ENCODE measurements at places on chromosomes 12 and 14.
A peak's percentile ranks its signal among the peaks of the same experiment; 100 is the strongest.

DNA sequence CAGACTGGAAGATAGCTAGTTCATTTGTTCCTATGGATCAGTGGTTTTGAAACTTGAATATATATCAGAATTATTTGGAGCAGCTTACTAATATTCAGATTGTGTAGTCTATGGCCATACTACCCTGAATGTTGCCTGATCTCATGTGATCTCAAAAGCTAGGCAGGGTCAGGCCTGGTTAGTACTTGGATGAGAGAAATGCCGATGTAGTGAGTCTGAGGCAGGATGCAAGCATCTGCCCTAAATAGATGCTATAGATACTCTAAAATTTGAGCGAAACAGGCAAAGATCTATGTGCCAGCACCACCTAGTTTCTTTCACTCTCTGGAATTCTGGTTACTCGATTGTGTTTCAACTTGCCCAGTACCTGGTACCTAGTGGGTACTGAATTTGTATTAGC lies 40.9 kb downstream of the FRMD6 start:
- no peak for DNase-seq

DNA sequence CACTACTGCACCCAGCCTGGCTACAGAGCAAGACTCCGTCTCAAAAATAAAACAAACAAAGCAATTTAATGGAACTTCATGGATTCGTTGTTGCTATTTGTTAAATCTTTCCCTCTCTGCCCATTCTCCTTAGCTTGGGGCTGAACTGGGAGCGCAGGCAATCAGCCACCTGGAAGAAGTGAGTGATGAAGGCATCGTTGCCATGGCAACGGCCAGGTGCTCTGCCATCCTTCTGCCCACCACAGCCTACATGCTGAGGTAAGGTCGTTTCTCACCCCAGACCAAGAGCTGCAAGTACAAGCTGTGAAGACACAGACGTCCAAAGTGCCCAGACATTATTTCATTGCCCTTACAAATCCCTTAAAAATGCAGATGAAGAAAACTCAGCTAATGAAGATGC lies 19.1 kb downstream of the AMDHD1 start:
- no peak for DNase-seq

DNA sequence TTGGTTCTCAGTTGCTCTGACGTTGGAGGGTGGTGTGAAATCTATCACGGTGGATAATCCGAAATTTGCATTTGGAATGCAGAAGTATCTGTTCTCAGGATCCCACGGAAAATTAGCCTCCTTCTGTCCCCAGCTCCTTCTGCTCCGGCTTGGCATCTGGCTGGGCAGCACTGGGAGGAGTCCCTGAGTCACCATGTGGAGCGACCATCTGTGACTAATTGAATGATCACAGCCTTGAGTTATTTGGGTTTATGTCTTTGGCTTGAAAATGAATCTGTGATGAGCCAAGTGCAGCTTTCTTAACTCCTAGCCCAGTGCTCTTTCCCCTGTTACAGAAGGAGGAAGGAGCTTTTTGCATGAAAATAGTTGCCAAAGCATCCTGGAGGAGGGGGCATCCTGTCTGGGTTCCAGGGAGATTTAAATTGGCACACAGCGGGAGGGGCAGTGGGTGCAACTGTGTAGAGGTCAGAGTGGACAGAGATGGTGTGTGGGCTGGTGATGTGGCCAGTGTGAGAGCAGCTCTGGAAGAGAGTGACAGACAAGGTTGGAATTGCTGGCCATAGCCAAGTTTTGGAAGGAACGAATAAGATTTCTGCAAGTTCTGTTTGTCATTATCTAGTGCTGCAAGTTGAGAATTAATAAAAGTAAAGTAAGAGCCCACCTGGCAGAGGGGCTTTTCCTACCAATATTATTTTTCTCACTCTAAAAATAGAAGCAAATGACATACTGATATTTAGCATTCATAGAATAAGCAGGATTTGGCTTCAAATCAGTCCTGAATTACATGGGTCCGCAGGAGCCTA lies 74.4 kb downstream of the SLC24A4 start:
- DNase-seq: no peak

DNA sequence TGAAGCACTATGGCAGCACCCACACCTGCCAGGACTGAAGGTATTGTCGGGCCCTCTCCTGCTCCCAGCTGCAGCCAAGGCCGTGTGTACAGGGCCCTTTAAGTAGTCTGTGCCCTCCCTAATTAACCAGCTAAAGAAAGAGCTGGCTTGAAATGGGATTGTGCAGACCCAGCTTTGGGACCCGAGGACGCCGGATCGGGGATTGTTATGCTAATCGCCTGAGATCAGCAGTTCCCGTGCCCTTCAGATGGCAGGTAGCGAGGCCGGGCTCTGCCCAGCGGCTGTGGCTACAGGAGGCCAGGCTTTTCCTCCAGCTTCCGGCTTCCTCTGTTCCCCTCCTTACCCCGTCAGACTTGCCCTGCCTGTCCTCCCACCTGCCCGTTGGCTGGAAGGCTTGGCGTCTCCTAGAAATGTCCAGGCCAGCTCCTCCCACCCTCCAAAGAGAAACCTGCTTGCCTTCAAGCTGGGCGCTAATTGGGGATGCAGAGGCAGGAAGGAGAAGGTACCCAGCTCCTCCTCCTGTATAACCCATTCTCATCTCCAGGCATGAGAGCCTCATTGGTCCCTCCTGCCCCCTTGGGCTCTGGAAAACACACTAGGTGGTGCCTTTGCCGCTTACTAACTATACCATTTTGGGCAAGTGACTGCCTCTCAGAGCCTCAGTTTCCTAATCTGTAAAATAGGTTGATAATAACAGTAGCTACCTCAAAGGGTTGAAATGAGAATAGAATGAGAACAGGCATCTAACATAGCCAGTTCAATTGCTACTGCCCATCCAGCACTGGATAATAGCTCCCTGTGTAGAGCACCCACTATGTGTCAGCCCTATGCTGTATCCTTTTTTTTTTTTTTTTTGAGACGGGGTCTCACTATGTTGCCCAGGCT lies 25.8 kb upstream of the MSI1 start:
- peak; percentile 15 for DNase-seq

- no peak for DNase-seq
Measured at GRCh38 chr12:28622406-28622805, 432.1 kb downstream of the CCDC91 start.

GRCh38 chr14:62084020-62084419 lies 321.8 kb downstream of the SNAPC1 start:
- no peak for DNase-seq

- no peak for DNase-seq
Measured at GRCh38 chr12:32312049-32312670, 87.2 kb upstream of the FGD4 start.

DNA sequence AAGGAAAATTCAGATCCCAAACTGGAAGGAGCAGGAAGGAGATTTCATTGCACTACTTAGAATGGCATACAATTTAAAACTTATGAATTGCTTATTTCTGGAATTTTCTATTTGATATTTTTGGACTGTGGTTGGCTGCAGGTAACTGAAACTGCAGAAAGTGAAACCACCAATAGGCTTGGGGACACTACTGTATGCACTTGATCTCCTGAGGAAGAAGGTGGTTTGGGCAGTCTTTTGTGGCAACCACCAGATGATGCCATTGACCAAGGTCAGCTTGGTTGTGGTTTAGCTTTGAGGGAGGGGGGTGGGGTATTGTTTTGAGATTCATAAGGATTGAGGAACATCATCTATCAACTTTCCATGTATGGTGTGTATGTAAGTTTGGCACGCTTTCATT lies 209.5 kb upstream of the STXBP6 start:
- no peak for DNase-seq

DNA sequence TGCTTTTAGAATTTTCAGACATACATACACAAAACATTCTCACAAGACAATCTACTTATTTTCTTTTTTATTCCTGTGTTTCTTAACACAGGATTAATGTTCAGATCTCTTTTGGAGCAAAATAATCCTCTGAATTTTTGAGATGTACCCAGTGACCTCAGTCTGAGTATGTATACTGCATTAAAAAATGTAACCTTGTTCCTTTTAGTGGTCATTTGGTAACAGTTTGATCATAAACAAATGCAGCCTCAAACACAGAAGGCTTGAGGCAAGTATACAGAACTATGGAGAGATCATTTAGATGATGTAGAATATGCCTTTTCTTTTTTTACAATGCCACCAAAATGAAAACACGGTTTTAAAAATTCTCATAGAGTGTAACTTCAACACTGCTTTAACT lies 9.7 kb downstream of the HIF1A start:
- DNase-seq: no peak

DNA sequence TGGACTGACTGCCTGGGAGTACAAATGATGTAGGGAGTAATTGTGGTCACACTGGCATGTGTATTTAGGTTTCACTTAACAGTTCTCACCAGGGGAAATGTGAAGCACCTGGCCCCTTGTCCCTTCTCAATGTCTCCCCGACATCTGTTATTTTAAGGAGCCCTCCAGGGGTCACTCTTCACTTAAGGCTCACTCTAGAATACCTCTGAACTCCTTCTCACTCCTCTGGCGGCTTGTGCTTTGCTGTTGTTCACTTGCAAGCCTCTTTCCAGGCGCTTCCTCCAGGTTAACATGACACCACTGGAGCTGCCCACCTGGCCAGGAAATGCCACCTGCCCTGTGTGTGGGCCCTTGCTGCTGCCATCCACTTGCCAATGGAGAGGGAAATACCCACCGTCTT lies 56.5 kb upstream of the GZMB start:
- no peak for DNase-seq

DNA sequence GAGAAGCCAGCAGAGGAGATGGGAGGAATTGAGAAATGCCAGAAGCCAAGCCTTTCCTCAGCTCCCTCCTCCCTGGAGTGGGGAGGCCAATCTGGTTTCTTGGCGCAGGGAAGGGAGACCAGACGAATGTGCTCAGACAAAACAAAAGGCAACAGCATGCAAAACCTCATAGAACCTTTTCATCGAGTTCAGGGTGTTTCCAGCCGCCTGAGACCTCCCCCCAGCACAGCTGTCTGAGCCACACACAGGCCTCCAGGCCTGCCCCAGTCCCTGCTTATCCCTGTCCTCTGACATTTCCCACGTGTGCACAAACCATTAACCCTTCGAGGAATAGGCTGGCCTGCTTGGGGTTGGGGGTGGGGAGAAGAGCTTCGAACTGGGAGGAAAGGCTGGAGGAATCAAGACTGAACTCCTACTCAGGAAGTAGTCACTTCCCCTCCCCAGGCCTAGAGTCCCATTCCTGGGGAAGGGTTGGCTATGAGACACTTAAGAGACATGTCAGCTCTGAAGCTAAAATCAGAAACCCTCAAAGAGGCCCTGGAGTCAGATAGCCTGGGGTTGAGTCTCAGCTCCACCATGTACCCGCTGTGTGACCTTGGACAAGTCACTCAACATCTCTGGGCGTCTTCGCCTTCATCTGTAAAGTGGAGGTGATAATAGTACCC lies 10.7 kb downstream of the TBX3 start:
- no peak for DNase-seq

DNA sequence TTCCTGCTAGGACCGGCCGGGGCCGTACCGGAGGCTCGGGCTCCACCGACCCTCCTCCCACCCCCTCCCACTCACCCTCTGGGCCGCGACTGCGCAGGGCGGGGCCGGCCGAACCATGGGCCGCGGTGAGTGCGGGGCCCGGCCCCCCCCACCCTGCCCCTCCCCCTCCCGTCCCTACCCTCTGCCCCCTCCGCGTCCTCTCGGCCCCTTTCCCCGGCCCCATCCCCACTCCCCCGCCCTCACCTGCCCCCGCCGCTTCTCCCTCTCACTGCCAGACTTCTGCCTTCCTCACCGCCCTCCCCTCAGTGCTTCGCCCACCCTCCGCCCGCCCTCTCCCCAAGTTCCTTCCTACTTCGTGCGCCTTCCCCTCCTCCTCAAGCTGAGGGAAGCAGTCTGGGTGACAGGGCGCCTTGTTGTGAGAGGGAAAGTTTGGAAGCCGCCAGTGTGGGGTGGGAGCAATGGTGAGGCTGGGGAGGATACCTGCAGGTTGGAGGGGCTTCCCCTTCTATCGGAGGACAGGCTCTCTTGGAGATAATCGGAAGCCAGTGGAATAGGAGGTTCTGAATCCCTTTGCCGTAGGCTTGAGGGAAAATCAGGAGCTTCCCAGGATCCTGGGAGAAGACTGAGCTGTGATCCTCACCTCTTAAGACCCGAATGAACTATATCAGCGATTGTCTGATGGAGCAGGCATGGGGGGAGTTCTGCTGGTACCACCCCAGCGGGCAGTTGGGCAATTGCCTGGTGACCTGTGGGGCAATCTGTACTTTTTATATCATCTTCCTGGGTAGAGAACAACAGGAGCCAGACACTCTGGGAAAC lies 472 bp downstream of the MBD6 start:
- peak; percentile 93 for DNase-seq

DNA sequence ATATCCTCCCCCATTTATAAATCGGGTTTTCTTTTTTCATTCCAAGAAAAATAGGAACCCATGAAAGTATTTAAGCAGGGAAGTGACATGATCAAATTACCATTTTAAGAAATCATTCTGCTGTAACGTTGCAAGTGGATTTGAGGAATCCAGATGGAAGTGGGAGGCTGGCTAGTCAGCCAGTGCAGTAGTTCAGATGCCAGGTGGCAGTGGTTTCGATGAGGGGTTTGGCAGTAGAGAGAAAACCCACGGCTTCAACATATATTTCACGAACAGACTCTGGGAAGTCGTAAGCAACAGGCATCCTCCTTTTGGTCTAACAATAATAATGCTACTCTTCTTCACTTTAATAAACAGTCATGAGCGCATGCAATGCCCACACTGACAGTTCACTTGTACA lies 25.0 kb downstream of the PDZRN4 start:
- DNase-seq: no peak

GRCh38 chr14:69260190-69260860 lies 367 bp downstream of the GALNT16 start:
- DNase-seq: no peak

DNA sequence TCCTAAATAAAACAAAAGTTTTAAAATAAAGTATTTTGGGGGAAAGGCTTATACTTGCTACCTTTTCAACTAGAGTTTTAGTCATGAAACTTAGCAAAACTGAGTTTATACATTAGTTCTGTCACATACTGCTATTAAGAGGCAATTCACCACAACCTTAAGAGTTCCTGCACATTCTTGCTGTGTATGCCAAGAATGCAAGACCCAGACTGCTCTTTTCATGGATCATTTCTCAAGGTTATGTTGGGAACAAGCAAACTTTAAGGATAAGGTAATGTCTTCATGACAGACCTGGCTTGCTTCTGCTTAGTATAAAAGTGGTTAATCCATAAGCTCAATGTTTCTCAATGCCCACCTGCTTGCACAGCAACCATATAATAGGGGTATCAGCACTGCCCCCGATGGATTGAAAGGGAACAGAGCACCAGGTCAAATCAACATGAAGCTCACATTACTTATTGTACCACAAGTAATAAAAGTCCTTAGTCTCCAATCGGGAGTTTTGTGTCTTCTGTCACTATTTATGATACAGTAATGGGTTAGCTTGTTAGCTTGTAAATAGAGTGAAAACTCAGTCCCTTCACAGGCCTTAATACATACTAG lies 67.6 kb downstream of the KIF21A start:
- DNase-seq: no peak

DNA sequence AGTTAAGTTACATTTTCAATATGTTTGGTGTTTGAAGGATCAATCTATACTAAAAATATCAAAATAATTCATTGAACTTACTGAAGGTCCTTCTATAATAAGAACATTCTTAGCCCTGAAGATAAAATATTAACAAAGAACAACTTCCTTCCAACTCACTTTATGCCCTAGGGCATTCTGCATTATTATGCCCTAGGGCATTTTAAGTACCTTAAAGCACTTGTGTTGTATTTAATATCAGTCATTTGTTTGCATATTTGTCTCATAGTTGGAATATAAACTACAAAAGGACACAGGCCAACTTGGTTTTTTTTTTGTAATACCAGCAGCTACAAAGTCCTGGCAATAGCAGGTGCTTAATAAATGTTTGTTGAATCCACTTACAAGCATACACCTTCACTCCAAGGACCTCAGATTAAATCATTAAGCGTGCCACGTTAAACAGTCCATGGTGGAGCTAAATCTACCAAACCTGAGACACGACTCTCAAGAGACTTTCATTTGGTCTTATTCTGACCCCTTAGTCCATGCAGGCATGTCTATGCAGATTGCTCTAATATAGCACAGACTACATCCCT lies 50.7 kb downstream of the EPS8 start:
- no peak for DNase-seq

Data from lower leg skin (tissue), 4 donors.